ENCODE measurements at places on chromosomes 13 and 19.

GRCh38 chr13:33918199-33918932 lies 100.4 kb downstream of the RFC3 start:
- H3K27ac ChIP-seq, result no peak overlapping the region
- H3K36me3 ChIP-seq, result no peaks in the 10 kb centered on the region
- H3K27me3 ChIP-seq, result no peaks in the 10 kb centered on the region

DNA sequence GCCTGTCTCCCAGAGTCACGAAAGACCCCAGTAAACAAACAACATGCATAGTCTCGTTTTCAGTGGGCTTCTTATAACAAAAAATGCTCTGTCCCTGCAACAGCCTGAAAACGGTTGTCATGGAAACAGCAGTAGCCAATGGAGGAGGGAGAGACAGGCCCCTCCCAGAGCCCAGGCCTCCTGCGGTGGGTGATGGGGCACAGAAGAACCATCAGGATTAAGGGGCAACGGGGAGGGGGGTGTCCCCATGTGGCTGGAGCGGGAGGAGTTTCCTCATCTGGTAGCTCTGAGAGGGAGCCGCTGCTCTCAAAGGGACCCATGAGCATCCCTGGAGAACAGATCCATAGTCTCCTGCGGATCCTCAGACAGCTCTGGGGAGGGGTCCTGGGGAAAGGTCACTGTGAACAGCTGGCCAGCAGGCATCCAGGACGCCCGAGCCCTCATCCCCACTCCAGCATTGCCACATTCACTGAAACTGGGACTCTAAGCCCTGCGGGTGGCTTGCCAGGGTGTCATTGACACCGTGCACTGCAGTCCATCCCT lies 37.5 kb upstream of the PNMA8B start:
- H3K4me1 ChIP-seq, result peaks cover 15% of the 10 kb centered on the region
- H3K27ac ChIP-seq, result no peak overlapping the region
- no peak for ATAC-seq
- H3K27me3 ChIP-seq, result no peaks in the 10 kb centered on the region
- no peaks in the 10 kb centered on the region for H3K36me3 ChIP-seq
- no peak overlapping the region for H3K4me3 ChIP-seq

DNA sequence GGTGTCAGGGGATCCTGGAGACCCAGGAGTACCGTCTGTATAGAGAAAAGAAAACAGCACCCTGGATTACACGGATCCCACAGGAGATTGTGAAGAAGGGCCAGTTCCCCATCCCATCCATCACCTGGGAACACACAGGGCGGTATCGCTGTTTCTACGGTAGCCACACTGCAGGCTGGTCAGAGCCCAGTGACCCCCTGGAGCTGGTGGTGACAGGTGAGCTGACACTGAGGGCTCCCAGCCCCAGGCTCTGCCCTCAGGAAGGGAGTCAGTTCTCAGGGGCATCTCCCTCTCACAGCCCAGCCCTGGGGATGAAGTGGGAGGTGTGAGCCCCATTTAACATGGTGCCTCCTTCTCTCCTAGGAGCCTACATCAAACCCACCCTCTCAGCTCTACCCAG lies 1.3 kb downstream of the LILRA1 start:
- no peak overlapping the region for H3K4me3 ChIP-seq
- H3K27me3 ChIP-seq, result peaks cover 28% of the 10 kb centered on the region
- H3K27ac ChIP-seq, result no peak overlapping the region
- H3K36me3 ChIP-seq, result no peaks in the 10 kb centered on the region
- no peaks in the 10 kb centered on the region for H3K4me1 ChIP-seq

DNA sequence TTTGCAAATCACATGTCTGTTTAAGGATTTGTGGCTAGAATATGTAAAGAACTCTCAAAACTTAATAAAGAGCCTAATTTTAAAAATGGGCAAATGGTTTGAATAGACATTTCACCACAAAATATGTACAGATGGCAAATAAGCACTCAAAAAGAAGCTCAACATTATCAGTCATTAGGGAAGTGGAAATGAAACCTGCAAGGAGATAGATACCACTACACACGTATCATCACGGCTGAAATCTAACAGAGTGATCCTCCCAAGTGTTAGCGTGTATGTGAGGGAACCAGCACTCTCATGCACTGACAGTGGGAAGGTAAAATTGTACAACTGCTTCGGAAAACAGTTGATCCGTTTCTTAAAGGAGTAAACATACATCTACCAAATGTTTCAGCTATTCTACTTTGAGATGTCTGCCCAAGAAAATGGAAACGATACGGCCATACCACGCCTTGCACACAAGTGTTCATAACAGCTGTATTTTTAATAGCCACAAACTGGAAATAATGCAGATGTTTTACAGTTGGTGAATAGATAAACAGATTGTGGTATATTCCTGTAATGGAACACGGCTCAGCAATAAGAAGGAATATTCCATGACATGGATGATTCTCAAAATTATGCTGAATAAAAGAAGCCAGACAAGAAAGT lies 14.5 kb downstream of the ARHGEF7 start:
- H3K36me3 ChIP-seq, result no peaks in the 10 kb centered on the region
- H3K27ac ChIP-seq, result no peak overlapping the region
- ATAC-seq, result no peak
- peaks cover 7% of the 10 kb centered on the region for H3K27me3 ChIP-seq

GRCh38 chr13:26847281-26847680 lies 86.7 kb upstream of the GPR12 start:
- H3K4me3 ChIP-seq, result no peak overlapping the region
- peaks cover 13% of the 10 kb centered on the region for H3K27me3 ChIP-seq
- no peak for ATAC-seq
- H3K27ac ChIP-seq, result no peak overlapping the region
- no peaks in the 10 kb centered on the region for H3K4me1 ChIP-seq

DNA sequence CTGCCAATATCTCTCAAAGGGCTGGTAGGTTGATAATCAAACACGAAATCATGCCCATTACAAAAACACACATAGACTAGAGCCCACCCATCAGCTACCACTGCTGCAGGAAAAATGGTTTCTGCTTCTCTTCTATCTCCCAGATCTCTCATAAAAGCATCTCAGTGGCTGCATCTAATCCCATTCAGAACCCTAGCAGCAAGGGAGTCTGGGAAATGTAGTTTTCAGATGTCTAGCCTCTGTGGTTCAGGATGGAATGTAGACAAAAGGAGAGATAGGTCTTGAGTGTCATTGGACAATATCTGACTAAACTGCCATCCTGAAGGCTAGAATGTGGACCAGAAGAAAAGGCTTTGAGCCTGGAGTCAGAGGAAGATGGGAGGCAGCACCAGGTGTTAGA lies 32.1 kb downstream of the RDH8 start:
- no peaks in the 10 kb centered on the region for H3K36me3 ChIP-seq
- no peak overlapping the region for H3K27ac ChIP-seq
- peaks cover 30% of the 10 kb centered on the region for H3K27me3 ChIP-seq
- no peak overlapping the region for H3K4me3 ChIP-seq
- H3K4me1 ChIP-seq, result no peaks in the 10 kb centered on the region

- ATAC-seq, result no peak
- no peaks in the 10 kb centered on the region for H3K4me1 ChIP-seq
- no peaks in the 10 kb centered on the region for H3K36me3 ChIP-seq
- H3K27me3 ChIP-seq, result no peaks in the 10 kb centered on the region
- H3K27ac ChIP-seq, result no peak overlapping the region
Observed at GRCh38 chr13:53821632-53822031, 793.0 kb downstream of the OLFM4 start.

- H3K27me3 ChIP-seq, result no peaks in the 10 kb centered on the region
- no peaks in the 10 kb centered on the region for H3K4me1 ChIP-seq
- no peak overlapping the region for H3K27ac ChIP-seq
- H3K4me3 ChIP-seq, result no peak overlapping the region
- ATAC-seq, result no peak
Observed at GRCh38 chr19:18626906-18627305, 9.9 kb upstream of the KLHL26 start.

DNA sequence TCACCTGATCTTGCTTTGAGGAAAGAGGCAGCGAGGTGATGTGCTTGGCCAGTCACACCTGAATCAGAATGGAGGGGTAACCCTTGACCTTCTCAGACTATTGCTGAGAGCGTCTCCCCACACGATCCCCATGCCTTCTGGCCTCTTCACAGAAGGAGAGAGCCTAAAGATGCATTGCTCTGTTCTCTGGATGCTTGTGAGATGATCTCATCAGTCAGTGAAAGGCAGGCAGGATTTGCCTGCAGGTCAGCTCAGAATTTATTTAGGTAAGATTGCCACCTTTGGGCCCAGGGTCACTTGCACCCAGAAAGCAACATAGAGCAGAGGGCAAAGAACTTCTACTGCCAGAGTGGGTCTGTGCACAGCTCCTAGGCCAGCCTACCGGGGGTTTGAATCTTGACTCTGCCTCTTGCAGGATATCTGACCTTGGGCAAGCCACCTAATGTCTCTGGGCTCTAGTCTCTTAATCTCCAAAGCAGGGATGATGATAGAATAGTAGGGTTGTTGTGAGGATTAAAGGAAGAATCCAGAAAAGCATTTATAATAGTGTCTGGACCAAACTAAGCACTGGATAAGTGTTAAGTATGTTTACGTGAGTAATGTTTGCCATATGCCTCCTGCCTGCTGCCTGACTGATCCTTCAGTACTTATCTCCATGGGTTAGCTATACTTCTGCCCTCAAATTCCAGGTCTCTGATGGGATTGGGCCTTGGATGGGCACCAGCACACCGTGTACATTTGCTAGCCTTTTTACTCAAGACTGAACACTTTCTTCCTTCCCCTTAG lies 8.4 kb upstream of the FLT1 start:
- no peaks in the 10 kb centered on the region for H3K36me3 ChIP-seq
- H3K4me1 ChIP-seq, result no peaks in the 10 kb centered on the region
- H3K4me3 ChIP-seq, result no peak overlapping the region

DNA sequence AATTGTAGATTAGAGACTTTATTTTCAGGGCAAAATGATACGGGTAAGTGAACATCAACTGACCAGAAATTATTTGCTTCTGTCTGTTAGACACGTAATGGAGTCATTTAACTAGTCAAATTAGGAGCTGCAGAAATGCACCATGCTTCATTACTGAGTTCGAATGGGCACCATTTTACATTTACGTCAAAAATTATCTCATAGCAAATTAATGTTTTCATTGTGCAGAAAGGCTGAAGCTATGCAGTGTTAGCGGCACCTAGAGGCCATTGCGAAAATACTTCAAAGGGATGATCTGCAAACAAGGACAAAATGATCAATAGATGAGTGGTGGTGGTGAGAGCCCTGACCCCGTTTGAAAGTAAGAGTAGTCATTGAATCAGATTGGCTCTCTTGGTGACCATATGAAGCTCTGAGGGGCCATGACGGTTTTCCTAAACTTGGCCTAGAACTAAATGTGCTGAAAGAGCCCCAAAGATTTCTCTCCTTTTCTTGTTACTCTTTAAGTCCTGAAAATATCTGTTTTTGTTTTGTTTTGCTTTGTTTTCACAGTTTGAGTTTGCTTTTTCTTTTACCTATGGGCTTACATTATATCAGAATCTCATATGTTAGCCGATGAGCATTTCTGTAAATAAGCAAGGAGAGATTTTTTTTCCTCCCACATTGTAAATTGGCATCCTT lies 277.9 kb downstream of the ZNF536 start:
- peak; percentile 49 for ATAC-seq
- no peak overlapping the region for H3K4me3 ChIP-seq
- no peaks in the 10 kb centered on the region for H3K36me3 ChIP-seq
- no peak overlapping the region for H3K27ac ChIP-seq
- peaks cover 26% of the 10 kb centered on the region for H3K27me3 ChIP-seq

GRCh38 chr19:53978975-53979801 lies 12.2 kb upstream of the CACNG6 start:
- H3K4me1 ChIP-seq, result peaks cover 11% of the 10 kb centered on the region
- H3K27ac ChIP-seq, result no peak overlapping the region
- H3K36me3 ChIP-seq, result peaks cover 7% of the 10 kb centered on the region
- peak overlapping the region; percentile 31 for H3K4me3 ChIP-seq

DNA sequence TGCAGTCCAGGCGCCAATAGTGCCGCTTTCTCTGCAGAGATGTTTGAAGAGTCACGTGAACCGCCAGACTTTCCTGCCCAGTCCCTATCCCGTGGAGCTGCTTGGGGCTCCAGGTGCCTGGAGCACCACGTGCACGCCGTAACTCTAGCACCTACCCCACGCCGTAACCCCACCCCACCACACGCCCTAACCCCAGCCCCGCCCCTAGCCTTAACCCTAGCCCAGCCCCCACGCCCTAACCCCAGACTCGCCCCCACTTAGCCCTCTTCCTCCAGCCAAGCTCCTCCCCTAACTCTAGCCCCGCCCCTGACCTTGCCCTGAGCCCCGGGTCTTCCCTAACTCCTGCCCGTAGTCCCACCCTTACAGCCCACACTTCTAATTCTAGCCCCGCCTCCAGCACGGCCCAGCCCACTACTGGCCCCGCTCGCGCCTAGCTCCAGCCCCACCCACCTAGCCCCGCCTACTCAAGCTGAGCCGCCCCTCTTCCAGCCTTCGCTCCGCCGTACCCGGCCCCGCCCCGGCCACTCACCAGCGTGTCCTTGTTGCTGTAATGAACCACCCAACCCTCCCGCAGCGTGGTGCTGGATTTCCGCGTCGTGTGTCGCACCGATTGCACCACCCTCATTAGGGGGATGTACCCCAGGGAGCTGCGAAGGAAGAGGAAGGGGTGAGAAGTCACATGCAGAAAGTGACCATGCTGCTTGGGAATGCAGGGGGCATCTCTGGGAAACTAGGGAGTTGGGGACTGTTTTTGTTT lies 19.5 kb downstream of the PRKD2 start:
- ATAC-seq, result no peak
- H3K27me3 ChIP-seq, result no peaks in the 10 kb centered on the region
- H3K4me3 ChIP-seq, result no peak overlapping the region
- H3K27ac ChIP-seq, result no peak overlapping the region
- H3K36me3 ChIP-seq, result peaks cover 99% of the 10 kb centered on the region

DNA sequence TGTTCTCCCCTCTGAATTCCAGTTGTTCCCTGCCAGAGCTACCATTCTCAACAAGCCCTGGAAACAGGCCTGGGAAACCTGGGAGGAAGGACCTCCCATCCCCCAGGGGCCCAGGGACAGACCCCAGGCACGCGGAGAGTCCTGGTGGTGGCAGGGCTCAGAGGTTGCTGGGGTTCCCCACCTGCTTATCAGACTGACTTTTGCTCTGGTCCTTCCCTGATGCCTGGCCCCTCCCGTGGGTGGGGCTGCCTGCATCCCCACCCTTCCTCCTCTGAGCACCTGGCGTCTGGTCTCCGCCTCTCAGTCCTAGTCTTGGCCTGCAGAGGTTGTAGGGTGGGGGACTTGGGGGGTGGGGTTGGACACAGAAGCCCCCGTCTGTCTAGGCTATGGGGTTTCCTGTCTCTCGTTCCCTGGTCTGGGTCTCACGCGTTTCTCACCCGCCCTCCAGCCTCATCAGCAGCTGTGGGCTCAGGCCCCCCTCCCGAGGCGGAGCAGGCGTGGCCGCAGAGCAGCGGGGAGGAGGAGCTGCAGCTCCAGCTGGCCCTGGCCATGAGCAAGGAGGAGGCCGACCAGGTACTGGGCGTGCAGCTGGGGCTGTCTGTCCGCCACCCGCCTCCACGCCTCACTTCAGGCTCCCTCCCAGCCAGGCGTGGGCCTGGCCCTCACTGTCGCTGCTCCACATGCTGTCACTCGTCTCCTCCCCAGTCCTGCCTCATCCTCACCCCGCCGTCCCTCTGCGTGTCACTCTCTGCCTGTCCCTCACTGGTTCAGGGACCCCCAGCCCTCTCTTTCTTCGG lies 13.6 kb downstream of the EPN1 start:
- peaks cover 56% of the 10 kb centered on the region for H3K36me3 ChIP-seq
- no peaks in the 10 kb centered on the region for H3K27me3 ChIP-seq
- no peak overlapping the region for H3K4me3 ChIP-seq
- H3K4me1 ChIP-seq, result no peaks in the 10 kb centered on the region
